ENCODE measurements at places on chromosomes 3 and 15. TPM values are rescaled to one million over a fixed set of nuclear protein-coding genes. Genes with fewer than 3 reads are reported as not detected.

DNA sequence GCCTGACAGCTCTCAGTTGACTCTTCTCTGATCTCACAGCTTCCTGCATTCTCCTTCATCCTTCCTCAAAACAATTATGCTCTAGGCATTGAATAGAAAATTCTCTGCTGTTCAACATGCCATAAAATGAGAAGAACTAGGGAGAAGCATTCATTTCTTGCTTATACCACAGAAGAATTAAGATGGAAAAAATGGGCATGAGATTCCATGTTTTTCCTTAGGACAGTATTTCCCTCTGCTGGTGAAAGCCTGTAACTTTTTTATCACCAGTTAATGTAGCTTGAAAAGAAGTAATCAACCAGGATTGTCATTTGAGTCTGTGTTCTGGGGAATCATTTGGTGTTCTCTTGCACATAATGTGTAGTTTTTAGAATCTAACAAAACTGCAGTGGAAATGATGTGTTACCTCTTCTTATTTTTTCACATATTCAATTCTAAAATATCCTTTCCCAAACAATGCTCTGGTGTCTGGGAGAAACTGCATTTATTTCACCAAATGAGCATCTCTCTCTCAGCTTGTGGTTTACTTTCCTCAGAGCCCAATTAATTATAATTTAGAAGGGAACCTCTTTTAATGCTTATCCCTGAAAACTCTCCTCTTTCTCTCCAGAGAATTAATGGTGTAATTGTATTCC lies 92.8 kb upstream of the DCBLD2 start:
- DNase-seq: peak; percentile 67

- DNase-seq: no peak
Observed at GRCh38 chr15:64844576-64845145, 2.9 kb downstream of the PLEKHO2 start.

DNA sequence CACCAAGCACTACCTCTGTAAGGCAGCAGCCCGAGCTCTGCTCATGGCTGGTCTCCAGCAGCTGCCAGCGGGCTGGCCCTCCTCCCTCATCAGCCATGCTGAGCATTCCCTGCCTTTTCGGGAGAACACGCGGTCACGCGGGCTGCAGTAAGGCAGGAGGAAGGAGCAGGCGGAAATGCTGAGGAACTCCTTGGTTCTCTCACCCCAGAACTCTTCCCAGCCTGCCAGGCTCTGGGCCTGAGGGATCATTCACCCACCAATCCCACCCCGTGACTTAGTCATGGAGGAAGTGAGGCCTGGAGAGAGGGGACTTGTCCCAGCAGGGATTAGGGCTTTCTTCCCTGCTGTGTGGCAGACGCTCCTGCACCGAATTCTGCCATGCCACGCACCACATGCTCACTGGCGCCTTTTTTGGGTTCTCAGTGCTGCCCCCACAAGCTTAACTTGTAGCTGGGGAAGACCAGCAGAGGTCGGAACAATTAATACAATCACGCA lies 42.9 kb upstream of the RPL32 start:
- peak; percentile 46 for DNase-seq

DNA sequence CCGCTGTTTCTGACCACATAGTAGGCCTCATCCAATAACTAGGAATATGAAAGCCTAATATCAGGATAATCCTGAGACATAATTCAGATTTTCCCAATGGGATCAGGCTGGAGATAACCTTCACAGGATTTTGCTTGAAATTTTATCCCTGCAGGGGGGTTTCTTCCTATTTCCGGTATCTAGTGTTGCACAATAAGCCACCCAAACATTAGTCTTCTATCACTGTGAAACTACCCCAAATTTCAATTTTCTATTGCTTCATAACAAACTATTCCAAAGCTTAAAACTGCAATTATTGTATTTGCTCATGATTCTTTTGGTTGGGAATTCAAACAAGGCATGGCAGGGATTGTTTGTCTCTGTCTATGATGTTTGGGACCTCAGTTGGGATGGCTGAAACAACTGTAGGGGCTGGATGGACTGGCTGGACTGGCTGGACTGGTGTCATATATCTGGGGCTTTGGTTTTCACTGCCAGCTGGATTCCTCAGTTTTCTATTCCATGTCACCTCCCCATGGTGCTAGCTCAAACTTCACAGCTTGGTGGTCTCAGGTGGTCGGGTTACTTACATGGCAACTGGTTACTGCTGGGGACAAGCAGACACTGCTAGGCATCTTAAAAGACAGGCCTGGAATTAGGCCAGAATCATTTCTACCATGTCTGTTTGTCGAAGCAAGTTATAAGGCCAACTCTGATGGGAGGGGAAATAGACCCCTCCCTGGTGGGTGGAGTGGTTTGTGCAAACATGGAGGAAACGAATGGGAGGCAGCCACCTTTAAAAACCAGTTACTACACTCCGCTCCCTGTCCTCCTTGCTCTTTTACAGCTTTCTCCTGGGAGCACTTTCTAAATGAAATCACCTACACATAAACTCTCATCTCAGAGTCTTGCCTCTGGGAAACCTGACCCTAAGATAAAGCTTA lies 88.2 kb upstream of the STT3B start:
- DNase-seq: no peak

The ROBO2 gene
- polyA plus RNA-seq: 2.2 TPM

The SCAMP2 gene
- polyA plus RNA-seq: 86.2 TPM

The GOLGA6L9 gene
- 0.89 TPM for polyA plus RNA-seq
